ENCODE measurements at places on chromosomes 7 and 10. TPM values are rescaled to one million over a fixed set of nuclear protein-coding genes. Genes with fewer than 3 reads are reported as not detected.

DNA sequence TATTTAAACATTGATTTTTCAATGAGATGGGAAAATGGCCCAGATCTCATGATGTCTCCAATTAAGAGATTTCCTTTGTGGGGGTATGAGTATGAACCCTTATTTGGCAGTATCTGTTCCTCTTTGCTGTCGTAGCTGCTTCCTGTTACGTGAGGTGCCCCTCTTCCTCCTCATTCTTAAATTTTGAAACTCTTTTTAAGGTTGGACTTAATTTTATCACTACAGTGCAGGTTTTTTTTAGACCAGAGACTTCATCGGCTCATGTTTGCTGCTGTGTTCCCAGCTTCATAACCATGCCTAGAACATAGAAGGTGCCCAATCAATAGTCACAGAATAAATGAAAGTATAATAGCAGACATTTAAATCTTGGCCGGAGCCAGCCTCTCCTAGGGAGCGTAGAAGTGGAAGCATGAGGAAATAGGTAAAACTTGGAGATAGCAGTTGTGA, 2.4 kb downstream of the MIOS start:
- DNase-seq: no peak

GRCh38 chr10:111439034-111439842, 362.4 kb downstream of the ADRA2A start:
- no peak for DNase-seq

- no peak for DNase-seq
These were observed 465.8 kb upstream of the PODXL start for GRCh38 chr7:132022188-132022587.

DNA sequence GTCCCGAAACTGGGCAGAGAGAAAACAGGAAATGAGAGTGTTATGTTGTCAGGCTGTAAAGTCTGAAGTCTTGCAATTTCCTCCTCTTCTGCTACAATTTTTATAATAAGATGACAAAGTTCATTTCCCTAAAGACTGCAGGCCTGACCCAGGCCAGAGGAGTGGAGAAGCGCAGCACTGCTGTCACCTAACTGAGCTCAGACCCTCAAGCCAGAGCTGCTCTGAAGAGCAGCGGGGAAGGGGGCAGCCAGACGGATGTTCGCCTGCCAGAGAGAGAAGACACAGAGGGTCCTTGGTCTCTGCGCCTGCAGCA, 12.6 kb upstream of the AOAH start:
- DNase-seq: no peak

- no peak for DNase-seq
These were observed 3.5 kb upstream of the DAGLB start for GRCh38 chr7:6451224-6451705.

DNA sequence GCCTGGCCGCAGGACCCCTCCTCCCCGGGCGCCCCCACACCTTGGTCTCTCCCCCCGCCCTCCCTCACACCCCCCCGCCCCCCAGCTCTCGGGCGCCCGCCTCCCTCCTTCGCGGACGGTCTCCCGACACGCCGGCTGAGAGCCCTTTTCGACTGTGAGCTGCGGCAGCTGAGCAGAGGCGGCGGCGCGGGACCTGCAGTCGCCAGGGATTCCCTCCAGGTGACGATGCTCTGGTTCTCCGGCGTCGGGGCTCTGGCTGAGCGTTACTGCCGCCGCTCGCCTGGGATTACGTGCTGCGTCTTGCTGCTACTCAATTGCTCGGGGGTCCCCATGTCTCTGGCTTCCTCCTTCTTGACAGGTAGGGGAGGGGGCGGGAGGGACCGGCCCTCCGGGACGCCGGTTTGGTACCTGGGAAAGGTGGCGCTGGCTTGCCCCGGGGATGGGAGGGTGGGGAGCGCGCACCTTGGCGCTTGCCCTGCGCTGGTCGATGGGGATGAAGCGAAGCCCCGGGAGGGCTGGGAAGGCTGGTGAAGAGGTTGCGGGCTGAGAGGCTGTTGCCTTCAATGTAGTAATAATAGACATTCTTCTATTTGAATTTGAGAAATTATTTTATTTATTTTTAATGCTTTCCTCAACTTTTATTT, at the start of gene BMPER:
TSS of gene BMPER (plus strand) at position 151 of the 644 bp plus-strand sequence. CDS start at position 226, 75 bp downstream.
- peak; percentile 37 for DNase-seq

The CHAT gene
- not detected for polyA plus RNA-seq

DNA sequence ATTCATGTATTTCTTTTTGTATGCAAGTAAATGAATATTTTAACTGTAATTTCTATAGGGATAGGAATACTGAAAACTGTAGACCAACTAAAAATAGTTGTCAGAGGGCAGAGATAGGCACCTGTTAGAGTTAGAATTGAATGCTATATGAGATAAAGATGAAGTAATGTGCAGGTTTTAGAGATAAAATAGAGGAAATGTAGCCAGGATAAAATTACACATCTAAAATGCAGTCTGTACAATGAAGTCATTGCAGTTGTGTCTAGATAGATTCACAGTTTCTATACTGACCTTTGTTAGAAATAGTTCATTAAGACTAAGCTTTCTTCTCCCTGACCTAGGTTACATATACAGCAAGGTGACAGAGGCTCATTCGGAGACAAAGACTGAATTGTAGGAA, 46.2 kb downstream of the SMNDC1 start:
- DNase-seq: no peak

DNA sequence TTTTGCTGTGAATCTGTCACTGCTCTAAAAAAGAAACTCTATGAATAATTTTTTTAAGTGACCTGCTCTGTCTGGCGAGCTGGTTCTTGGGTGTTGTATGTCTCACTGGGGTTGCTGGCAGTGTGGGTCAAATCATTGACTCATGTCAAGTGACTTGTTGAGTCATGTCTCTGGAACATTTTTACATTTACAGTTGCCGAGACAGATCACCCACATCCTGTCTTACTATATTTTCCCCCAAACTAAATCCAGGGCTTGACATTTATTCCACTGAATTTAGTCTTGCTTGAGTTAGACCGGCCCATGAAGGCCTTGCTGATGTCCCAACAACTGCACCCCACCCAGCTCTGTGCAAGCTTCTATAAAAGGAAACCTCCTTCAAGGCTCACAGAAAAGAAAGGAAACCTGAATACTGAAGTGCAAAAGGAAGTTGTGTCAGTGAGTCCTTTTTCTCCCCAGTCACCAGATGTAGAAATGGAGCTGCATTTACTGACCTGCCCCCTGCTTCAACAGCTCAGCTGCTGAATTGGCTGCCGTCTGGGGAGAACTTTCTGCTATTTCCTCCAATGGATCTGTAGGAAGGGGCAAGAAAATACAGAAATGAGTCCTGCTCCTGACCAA, 290.3 kb downstream of the TNS3 start:
- no peak for DNase-seq

DNA sequence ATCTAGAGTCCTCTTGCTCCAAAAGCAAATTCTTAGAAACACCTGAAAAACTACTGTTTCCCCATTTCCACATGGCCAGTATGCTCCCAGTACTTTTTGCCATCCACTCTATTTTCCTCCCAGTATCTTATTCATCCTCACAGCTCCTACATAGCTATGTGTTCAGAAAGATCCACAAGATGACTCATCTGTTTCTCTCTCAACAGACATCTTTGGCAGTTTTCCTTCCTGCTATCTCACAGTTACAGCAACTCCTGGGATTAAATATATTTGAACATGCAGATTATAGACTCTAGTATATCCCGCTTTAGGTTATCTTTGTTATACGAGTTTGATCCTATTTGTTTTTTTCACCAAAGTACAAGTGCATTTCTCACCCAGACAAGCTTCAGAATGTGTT, 675.6 kb upstream of the POT1 start:
- DNase-seq: no peak

- no peak for DNase-seq
These were observed 69.0 kb downstream of the SEPTIN7 start for GRCh38 chr7:35869810-35870209.

GRCh38 chr10:29559996-29560395, 74.8 kb downstream of the SVIL start:
- no peak for DNase-seq

GRCh38 chr7:125375942-125376341, 446.3 kb upstream of the POT1 start:
- DNase-seq: no peak

- DNase-seq: no peak
These were observed 295.0 kb upstream of the IGFBP3 start for GRCh38 chr7:46215987-46216567.

DNA sequence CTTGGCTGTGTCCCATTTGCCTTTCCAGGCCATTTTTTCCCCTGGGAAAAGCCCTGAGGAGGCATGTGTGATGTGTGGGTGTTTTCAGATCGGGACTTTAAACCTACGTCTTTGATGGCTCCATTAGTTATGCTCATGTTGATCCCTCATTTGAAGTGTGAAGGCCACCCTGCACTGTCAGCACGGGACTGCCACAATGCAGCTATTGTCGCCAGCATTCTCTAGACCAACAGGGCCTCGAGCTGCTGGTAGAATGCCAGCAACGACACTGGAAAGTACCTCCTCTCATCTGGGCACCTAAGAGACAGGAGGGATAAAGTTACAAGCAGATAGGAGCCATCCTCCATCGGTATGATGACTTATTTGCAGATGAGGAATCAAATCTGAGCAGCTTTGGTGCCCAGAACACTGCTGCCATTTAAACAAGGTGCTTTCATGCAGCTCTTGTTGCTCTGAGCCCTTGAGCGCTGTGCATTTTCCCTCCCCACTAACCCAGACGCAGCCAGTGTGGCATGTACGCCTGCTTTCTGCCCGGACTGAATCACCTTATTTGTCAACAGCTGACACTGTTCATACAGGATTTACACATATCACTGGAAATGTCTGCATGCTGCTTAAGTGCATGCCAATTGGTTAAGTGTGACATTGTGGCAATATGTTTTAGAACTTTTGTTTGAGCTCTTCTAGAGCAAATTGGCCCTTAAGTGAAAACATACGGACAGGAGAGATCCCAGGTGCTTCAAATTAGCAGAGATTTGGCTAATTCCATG, 175.0 kb upstream of the PITRM1 start:
- no peak for DNase-seq

GRCh38 chr7:15757041-15758000, 70.8 kb upstream of the MEOX2 start:
- no peak for DNase-seq

DNA sequence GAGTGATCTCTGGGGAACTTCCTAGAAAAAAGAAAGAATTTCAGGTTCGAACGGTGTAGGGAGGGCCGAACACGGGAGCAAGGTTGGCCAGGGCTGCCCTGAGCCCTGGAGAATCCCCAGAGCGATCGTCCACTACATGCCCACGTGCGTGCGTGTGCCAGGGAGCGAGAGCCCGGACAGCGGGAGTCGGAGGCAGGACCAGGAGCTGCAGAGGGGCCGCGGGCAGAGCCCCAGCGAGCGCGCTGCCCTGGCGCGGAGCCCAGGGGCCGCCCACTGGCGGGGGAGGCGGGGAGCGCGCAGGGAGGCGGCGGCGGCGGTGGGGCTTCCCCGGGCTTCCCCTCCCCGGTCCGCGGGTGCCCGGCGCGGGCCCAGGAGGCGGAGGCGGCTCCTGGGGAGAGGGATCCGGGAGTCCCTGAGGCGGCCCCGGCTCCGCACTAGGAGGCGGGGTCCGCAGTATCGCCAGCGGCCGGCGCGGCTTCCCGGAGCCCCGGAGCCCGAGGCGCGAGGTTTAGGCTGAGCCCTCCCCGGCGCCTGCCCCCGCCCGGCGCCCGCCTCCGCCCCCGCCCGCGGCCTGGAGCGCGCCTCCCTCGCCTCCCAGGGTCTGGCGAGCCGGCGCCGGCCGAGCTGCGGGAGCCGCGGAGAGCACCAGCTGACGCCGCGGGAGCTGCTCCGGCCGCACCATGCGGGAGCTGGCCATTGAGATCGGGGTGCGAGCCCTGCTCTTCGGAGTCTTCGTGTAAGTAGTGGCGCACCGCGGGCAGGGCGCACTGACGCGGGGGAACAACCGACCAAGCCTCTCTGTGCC, at the start of gene PLPP4:
TSS of gene PLPP4 (plus strand) at position 602 of the 805 bp plus-strand sequence. CDS start at position 681, 79 bp downstream.
- no peak for DNase-seq

The UCMA gene
- not detected for polyA plus RNA-seq

All from right renal pelvis (tissue), 4 donors.